Endodermal cell (in vitro differentiated cells): ENCODE measurements at places on chromosomes 12 and 14. TPM values are rescaled to one million over a fixed set of nuclear protein-coding genes. Genes with fewer than 3 reads are reported as not detected.

- no peaks in the 10 kb centered on the region for H3K4me1 ChIP-seq
- no peaks in the 10 kb centered on the region for H3K36me3 ChIP-seq
- H3K27me3 ChIP-seq: no peaks in the 10 kb centered on the region
- H3K4me3 ChIP-seq: no peak overlapping the region
Measured at GRCh38 chr12:126159139-126159538, 1093.9 kb downstream of the AACS start.

DNA sequence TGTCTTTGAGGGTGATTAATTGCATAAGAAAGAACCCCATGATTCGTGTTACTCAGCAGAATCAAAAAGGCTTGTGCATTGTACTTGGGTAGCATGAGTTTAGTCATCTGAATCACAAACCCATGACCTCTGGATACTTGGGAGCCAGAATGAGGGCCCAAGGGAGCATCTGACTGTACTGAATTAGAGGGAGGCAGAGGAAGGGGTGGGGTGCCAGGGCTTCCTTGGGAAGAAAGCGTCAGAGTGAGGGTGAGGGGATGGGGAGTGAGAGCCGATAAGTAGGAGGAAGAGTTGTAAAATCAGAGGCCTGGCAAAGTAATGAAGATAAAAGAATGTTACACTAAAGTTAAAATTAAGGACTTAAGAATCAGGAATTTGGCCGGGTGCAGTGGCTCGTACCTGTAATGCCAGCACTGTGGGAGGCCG lies 29.8 kb downstream of the GPRC5D start:
- no peaks in the 10 kb centered on the region for H3K4me1 ChIP-seq
- no peak for DNase-seq
- no peak overlapping the region for H3K4me3 ChIP-seq
- H3K27ac ChIP-seq: no peak overlapping the region

Gene GYS2
- not detected in 3 replicates for total RNA-seq

Gene CKAP4
- total RNA-seq: 72.6 to 95.1 TPM (median 93.3 TPM) in 3 replicates

Gene PRIMA1
- total RNA-seq: 16.2 and 20.8 TPM in 2 replicates
